ENCODE measurements at places on chromosomes 4 and X.
A peak's percentile ranks its signal among the peaks of the same experiment; 100 is the strongest.

DNA sequence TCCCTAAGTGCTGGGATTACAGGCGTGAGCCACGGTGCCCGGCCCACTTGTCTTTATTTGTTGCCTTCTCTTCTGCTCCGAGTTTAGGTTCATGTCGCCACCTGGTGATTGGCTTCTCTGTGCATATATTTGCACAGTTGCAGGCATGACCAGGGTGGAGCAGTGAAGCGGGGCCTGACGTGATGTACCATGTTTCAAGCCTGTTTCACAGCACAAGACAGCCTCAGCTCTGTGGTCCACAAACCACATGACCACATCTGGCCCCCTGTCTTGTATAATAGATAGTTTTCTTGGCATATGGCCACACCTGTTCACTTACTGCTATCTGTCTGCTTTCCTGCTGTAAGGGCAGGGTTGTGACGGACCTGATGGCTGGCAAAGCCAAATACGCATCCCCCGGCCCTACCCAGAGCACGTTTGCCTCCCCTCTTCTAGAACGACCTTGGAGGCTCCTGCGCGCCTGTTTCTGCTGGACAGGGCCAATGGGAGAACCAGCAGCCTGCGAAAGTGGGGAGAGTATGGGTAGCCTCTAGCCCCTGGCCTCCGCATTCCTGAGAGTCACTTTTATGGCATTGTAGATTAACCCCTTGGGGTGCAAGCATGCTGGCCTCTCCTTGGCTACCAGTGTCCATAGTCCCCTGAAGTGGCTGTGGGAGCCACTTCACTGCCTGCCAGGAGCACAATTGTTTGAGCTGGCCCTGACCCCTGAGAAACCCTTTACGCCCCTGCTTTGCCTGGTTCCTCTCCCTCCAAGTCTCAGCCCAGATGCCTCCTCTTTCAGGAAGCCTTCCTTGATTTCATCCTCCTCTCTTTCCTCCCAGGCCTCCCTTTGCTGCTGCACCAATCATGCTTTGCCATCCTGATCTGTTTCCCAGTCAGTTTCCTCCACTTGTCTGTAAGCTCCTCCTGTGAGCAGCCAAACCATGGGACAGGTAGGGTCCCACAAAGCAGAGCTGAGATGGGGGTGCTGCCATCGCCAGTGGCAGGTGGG is 6.0 kb upstream of the SH3TC1 start:
- no peak for DNase-seq

GRCh38 chrX:40646489-40647306 is 663 bp downstream of the CXorf38 start:
- DNase-seq = no peak

DNA sequence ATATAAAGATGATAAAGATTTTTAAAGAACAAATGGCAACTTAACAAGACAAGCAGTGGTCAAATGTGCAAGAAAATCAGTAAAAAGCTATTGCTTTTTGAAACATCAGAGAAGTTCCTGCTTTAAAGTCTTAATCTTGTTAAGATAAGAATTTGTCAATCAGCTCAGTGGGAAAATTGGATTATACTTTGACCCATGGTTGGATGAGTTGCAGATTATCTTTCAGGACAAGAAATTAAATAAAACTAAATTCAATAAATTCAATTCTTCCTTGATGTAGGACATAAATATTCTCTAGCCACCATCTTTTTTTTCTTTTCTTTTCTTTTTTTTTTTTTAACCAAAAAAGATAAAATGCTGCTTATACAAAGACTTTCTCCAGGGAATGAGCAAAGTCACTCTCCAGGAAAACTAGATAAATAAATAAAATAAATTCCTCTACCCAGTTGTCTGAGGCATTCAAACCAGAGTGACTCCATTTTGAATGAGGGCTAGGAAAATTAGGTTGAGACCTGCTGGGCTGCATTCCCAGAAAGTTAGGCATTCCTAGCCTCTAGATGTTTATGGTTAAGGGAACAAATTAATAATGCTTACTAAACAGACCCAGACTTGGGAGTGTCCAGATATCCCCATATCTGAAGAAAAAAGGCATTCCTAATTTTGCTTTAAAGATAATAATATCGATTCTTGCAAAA is 211.2 kb downstream of the SNCA start:
- DNase-seq = no peak

DNA sequence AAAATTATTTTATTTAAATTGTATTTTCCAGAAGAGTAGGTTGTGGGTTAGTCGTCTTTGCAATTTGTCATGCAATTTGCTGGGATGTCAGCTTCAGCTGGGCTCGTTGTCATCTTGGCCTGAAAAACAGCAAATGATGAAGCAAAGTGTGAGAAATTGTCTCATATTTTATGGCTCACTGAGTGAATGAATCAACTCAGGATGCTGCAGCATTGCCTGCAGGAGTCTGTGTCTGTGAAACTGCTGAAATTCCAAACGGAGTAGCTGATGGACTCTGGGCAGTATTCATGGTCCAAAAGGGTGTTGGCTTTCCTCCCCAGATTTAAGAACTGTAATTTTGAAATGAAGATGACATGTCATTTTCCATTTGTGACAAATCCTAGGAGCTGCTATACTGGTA is 37.2 kb downstream of the CXCL8 start:
- DNase-seq = no peak

GRCh38 chrX:130694983-130695382 is 208.0 kb downstream of the ENOX2 start:
- no peak for DNase-seq

DNA sequence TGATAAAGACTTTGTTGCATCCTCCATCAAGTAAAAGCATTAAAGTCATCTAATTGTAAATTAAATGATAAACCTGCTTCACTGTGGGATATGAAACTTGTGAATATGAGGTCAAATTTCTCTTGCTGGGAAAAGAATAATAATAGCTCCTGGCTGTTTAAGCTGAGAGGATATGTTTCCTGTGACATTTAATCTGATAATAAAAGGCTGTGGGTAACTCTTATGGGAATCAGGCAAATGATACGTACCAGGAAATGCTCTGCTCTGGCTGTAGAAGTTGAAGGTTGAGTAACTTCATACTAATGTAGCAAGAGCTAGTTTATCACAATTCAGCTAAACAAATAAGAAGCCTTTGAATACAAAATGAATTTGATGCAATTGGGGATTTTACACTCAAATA is 574.6 kb downstream of the RAPGEF2 start:
- no peak for DNase-seq

- no peak for DNase-seq
Measured at GRCh38 chr4:118821590-118822293, 14.2 kb downstream of the SEC24D start.

DNA sequence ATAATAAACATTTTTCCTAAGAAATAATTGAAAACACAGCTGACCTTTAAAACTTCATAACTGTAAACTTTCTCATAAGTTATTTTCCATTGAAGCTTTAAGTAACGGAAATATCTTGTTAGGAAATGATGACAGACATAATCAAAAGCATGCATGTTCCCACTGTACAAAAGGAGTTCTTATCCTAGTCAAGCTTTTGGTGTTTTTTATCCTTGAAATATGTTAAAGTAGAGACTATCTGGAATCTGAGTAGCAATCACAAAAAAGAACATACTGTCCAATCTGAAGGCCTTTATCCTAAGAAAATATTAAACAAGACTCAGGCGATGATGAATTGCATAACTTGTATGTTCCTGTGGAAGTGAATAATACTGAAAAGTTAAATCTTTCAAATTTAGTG is 14.4 kb downstream of the GEMIN8 start:
- peak; percentile 64 for DNase-seq

GRCh38 chr4:163251204-163251603 is 81.2 kb downstream of the NPY1R start:
- no peak for DNase-seq

Measured in AG09319 (cell line).